ENCODE measurements at places on chromosomes 1 and 21.
A peak's percentile ranks its signal among the peaks of the same experiment; 100 is the strongest.

GRCh38 chr1:190067592-190067991, 410.1 kb downstream of the BRINP3 start:
- DNase-seq: no peak

GRCh38 chr1:13769212-13769611, 69.2 kb downstream of the PRDM2 start:
- DNase-seq: no peak

DNA sequence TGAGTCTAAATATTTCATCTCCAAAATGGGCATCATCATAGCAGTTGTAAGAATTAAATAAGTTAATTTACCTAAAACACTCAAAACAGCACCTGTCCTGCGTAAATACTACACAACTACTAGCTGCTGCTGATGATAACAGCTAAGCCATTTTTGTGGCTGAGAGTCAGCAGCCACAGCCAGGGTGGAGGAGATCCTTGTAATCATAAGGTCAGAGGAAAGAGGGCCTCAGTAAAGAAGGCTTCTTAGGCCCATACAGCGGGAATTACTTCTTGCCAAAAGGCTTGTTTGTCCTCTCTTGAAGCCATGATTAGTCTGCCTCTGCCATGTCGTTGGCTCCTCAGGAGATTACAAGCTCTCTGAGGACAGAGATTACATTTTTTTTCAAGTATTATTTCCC, 245.0 kb downstream of the FGGY start:
- DNase-seq: no peak

- no peak for DNase-seq
Measured at GRCh38 chr1:245131026-245131393, 23.8 kb upstream of the KIF26B start.

GRCh38 chr1:197066719-197067456, at the start of gene F13B:
TSS of gene F13B (minus strand) at chr1:197067260. CDS start at chr1:197067223, 37 bp downstream.
- no peak for DNase-seq

- DNase-seq: peak; percentile 5
Measured at GRCh38 chr1:221740993-221741702, 741 bp downstream of the DUSP10 start.

- DNase-seq: no peak
Measured at GRCh38 chr1:244325056-244325758, 126.5 kb downstream of the ADSS2 start.

- no peak for DNase-seq
Measured at GRCh38 chr1:173024543-173024942, 26.2 kb downstream of the TNFSF18 start.

GRCh38 chr1:64980745-64981600, 14.6 kb upstream of the JAK1 start:
- no peak for DNase-seq

- no peak for DNase-seq
Measured at GRCh38 chr1:155174324-155175280, 953 bp downstream of the TRIM46 start.

DNA sequence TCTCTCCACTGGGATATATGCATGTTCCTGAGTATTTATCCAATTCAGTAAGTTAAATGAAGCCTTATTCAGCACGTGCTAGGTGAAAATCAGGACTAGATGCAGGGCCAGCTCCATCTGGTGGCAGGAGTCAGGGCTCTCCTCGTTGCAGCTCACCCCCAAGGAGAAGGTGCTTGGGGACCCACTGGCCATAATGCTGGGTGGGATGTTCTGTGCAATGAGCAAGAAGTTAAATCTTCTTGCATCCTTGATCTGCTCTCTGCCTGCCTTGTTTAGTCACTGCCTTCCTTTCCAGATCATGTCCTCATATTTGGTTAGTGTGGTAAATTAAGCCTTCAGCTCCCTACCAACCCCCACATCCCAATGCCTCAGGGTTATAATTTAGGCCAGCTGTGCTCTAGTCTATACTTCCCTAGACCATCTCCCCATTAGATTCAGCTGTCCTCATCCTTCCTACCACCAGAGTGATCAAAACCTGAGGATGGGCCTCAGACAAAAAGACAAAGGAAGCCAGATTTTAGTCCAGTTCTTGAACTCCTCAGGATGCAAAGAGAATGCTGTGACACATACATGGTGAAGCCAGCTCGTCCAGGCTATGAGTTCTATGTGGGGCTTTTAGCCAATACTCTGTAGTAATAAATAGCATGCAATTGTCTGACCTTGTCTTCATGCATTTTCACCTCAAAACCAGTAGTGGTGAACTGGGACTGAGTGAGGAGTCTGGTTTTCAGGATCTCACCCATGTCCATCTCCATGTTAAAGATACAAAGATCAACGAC, 55.9 kb downstream of the SEC16B start:
- DNase-seq: no peak

DNA sequence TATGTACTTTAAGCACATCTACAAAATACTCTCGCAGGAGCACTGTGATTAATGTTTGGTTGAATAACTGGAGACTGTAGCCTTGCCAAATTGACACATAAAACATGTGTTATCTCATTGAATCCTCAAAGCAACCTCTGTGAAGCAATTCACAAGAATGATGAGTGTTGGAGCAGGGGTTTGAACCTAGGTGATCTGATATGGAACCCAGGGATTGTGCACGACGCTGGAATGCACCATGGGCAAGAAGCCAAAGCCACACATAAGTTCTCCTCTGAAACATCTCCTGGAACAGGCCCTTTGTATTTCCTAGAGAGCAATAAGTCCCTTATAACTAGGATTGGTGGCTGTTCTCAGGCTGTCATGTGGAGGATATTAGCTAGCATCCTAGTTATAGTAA, 124.6 kb upstream of the IVNS1ABP start:
- DNase-seq: no peak

DNA sequence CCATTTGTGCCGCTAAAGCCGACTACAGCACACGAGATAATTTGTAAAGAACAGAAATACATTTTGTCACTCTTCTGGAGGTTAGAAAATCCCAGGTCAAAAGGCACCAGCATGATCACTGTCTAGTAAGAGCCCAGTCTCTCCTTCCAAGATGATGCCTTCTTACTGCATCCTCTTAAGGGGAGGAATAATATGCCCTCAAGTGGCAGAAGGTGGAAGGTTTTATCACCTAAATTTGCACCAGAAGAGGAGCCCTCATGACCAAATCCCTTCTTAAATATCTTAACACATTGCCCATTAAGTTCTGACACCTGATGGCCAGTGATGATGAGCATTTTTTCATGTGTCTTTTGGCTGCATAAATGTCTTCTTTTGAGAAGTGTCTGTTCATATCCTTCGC, 326.7 kb upstream of the RGS18 start:
- no peak for DNase-seq

DNA sequence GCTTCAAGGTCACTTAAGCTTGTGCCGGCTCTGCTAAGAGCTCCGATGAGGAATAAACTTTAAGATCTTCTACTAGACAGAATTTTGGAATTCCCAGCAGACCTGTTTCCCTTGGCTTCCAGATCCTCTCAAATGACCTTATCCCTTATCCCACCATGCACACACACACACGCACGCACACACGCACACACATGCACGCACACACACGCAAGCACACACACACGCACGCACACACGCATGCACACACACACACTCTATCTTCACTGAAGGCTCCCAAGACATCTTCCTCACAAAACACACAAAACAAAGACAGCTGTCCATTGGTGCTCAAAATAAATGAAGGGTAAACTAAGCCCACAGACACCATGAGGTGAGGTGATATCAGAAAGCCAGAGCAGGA, 659.9 kb downstream of the KIF26B start:
- no peak for DNase-seq

DNA sequence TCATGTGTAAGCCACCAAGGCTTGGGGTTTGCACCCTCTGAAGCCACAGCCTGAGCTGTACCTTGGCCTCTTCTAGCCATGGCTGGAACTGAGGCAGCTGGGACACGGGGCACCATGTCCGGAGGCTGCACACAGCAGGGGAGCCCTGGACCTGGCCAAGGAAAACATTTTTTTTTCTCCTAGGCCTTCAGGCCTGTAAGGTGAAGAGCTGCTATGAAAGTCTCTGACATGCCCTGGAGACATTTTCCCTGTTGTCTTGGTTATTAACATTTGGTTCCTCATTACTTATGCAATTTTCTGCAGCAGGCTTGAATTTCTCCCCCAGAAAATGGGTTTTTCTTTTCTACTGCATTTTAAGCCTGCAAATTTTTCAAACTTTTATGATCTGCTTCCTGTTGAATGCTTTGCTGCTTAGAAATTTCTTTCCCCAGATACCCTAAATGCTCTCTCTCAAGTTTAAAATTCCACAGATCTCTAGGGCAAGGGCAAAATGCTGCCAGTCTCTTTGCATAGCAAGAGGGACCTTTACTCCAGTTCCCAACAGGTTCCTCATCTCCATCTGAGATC, 295.8 kb downstream of the LTN1 start:
- no peak for DNase-seq

GRCh38 chr21:33552093-33552998, 9.5 kb downstream of the SON start:
- DNase-seq: no peak

- peak; percentile 64 for DNase-seq
Measured at GRCh38 chr1:26529655-26530409, at the start of gene RPS6KA1. TSS of gene RPS6KA1 (plus strand) at chr1:26529761. CDS start at chr1:26529921, 160 bp downstream.

DNA sequence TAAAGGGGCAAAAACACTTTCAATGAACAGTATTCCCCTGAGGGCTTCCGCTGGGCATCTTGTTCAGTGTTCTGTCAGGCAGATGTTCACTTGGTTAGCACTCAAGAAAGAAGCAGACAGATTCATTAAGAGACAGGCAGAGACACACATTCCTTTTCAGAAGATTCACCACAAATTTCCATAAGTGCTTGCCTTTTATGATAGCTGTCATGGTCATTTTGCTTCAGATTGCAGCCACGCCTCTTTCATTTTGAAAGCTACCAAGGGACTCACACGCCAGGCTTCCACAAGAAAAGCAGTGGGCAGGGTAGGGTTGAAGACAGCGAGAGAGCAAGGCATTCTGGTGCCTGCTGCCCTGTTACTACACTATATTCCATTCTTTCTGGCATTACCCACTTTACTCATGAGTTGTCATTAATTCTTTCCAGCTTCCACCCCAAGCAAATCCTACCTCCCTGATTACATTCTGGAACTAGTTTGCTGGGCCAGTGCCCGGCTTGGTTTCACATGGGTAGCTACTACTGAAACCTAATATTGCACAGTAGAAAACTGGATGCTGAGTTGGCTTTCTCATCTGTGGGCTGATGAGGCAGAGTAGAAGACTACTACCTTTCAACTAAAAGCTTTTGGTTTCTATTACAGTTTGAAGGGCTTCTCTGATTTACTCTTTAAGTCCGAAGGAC, 91.2 kb upstream of the COL24A1 start:
- DNase-seq: no peak

DNA sequence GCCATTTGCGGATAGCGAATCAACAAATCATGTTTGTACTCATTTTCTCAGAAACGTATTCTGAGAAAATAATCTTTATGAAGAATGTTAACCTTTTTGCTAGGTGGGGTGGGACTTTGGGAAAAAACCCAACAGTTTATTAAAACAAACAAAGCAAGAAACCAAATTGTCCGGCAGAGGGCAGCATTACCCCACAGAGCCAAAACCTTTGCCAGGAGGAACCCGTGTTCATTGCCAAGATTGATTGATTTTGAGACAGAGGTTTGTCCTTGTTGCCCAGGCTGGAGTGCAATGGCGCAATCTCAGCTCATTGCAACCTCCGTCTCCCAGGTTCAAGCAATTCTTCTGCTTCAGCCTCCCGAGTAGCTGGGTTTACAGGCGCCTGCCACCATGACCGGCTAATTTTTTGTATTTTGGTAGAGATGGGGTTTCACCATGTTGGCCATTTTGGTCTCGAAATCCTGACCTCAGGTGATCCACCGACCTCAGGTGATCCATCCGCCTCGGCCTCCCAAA, 70.8 kb upstream of the RHOU start:
- peak; percentile 88 for DNase-seq

GRCh38 chr1:2272686-2273400, 44.7 kb downstream of the SKI start:
- no peak for DNase-seq

DNA sequence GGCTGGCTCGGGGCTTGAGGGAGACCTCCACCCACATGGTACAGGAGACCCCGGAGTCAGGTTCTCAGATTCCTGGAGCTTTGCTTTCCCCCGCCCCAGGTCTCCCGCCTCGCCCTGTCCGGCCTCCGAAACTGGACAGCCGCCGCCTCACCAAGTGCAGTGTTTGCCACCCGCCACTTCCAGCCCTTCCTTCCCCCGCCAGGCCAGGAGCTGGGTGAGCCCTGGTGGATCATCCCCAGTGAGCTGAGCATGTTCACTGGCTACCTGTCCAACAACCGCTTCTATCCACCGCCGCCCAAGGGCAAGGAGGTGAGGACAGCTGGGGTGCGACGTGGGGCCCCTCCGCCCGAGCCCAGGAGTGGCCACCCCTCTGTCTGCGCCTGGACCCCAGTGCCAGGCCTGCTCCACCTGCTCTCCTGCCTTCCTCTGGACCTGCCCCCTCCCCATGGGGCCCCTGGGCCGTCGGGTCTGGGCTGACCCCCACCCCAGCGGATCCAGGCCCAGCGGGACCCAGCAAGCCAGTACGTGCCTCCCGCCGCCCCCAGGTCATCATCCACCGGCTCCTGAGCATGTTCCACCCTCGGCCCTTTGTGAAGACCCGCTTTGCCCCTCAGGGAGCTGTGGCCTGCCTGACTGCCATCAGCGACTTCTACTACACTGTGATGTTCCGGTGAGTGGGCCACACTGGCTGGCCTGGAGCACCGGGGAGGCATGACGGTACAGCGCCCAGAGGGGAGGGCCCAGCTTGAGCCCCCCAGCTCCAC, 8.7 kb downstream of the SELENON start:
- no peak for DNase-seq

GRCh38 chr21:17784604-17785402, 34.4 kb downstream of the C21orf91 start:
- DNase-seq: no peak

Data from neural crest cell (in vitro differentiated cells).